ENCODE measurements at places on chromosomes 6 and 20. TPM values are rescaled to one million over a fixed set of nuclear protein-coding genes. Genes with fewer than 3 reads are reported as not detected.

- no peak for DNase-seq
Observed at GRCh38 chr20:23132293-23132929, 46.3 kb upstream of the CD93 start.

The LAMP5 gene
- 0.18 TPM for total RNA-seq

DNA sequence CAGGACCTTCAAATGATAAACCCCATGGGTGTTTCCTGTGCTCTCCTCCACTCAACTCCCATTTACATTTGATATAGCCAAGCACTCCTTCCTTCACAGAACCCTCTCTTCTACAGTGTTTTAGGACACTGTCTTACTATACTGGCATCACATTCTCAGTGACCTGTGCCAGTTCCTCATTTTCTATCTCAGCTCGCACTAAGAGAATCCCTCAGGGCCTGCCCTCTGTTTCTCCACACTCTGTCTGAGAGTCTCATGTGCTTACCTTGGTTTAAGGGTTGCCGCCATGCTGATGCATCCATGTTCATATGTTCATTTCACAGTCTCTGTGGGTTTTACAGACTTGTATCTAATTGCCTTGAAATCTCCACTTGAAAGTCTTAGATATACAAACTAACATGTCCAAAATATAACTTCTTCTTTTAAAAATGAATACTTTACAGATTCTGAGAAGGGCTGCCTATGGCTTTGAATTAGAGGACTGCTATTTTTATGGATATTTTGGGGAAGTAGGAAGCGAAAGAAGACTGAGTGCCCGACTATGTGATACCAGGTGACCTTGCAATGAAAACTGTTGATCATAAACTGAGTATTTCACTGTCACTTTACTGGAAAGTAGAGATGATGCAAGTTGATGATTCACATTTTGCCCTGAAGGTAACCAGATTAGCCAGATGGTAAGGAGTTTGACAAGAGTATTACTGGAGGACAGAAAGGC lies 153.1 kb upstream of the SIM1 start:
- DNase-seq: no peak

The EMILIN3 gene
- not detected for total RNA-seq

The WFDC10B gene
- not detected for total RNA-seq

DNA sequence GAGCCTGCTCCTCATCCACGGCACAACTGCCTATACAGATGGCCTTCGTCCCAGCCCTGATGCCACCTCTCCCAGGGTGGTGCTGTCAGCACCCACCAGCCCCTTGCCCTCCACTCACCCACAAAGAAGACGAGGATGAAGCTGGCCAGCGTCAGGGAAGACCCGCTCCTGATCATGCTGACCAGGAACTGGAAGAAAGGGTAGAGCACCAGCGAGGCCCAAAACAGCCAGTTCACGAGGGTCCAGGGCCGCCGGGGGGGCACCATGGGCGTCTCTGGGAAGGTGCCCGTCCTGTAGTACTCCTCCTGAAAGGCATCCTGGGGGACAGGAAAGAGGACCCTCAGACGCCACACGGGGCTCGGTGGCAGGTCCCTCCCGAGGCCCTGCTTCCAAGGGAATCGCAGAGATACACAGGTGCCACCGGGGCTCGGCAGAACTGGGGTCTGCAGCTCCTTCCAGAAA lies 134.5 kb downstream of the AGPAT4 start:
- no peak for DNase-seq

The PNPLA1 gene
- not detected for total RNA-seq

DNA sequence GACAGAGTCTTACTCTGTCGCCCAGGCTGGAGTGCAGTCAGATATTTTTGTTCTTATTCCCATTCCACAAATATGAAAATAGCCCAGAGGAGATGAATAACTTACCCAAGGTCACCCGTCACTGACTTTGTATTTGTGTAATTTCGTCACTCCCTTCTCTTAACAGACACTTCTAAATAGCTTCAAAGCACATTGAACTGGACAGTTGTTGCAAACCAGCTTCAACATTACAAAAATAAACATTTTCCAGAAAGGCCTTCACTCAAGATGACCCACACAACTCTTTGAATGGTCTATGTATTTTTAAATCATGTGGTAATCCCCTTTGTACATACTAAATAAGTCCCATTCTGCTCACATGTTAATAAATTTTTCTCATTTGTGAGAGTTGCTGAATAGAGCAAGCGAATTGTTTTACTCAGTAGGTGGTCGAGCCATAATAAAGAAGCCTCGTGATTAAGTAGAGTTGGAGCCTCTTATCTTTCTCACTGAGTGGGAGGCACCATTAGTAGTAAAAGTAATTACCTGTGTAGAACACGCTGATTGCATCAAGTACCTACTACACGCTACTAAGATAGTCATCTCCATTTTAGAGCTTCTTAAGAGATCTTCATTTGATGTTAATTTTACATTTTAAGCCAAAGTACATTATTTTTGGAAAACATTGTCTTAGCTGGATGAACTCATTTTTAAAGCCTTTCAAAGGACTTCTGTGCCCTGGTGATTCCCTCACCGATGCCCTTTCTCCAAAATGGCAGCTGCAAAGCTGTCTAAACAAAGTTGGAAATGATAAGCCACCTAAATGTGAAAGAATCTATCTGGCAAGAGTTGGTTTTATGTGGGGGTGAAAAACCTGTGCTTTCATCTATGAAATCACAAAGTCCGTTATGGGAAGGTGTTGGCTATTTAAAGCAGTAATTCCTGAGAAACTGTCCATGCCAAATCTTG lies 110.0 kb downstream of the TSHZ2 start:
- DNase-seq: no peak

DNA sequence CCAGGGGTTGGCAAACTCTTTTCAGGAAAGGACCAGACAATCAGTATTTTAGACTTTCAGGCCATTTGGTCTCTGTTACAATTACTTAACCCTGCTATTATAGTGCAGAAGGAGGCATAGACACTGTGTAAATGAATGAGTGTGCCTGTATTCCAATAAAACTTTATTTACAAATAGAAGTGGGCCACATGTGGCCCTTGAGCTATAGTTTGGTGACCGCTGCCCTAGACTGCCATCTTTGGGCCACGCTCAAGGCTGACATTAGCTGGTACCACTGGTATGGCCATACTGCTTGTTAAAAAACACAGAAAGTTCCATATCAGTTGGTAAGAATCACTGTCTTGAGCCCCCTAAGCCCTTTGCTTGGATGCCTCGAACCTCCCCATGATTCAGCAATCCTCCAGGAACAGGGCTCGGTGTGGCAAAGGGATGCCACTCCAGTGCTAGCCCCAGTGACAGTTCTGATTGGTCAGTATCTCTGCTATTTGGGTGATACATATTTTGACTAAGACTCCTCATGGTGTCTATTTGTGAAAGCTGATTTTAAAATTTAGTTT lies 23.3 kb upstream of the SNRNP48 start:
- no peak for DNase-seq

- no peak for DNase-seq
Observed at GRCh38 chr20:4084721-4085120, 69.4 kb upstream of the RNF24 start.

GRCh38 chr20:52983726-52984450 lies 11.7 kb downstream of the TSHZ2 start:
- no peak for DNase-seq

DNA sequence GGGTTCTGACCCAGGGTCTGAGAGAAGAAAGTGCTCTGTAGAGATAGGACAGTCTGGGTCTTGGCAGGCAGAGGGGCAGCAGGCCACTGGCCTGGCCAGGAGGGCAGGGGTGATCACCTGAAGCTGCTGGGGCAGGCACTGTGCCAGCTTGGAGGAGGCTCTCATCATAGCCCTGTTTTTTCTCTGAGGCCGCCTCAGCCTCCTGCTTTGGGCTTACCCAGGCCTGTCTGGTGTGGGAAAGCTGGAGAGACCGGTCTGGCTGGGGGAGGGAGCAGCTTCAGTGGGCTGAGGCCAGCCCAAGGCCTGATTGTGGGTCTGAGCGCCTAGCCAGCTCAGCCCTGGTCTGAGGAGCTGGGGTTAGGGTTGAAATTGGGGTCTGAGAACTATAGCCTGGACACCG lies 3.9 kb downstream of the LPIN3 start:
- DNase-seq: no peak

DNA sequence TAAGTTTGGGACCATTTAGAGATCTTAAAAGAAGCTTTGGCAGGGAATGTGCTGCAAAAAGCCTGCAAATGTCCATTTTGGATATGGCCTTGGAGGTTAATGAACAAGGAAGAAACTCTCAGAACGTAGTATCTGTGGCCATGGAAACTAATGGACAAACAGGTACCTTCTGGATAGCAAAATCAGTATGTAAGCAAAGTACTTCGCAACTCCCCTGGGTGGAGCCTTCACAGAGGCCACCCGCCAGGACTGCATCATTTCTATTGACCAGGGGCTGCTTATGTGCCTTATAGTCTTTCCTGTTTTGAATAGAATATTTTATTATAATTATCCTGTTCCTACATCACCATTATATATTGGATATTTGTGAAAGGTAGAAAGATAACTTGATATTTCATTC lies 510.8 kb upstream of the SYNCRIP start:
- no peak for DNase-seq

GRCh38 chr6:86789779-86790411 lies 147.4 kb upstream of the HTR1E start:
- no peak for DNase-seq

DNA sequence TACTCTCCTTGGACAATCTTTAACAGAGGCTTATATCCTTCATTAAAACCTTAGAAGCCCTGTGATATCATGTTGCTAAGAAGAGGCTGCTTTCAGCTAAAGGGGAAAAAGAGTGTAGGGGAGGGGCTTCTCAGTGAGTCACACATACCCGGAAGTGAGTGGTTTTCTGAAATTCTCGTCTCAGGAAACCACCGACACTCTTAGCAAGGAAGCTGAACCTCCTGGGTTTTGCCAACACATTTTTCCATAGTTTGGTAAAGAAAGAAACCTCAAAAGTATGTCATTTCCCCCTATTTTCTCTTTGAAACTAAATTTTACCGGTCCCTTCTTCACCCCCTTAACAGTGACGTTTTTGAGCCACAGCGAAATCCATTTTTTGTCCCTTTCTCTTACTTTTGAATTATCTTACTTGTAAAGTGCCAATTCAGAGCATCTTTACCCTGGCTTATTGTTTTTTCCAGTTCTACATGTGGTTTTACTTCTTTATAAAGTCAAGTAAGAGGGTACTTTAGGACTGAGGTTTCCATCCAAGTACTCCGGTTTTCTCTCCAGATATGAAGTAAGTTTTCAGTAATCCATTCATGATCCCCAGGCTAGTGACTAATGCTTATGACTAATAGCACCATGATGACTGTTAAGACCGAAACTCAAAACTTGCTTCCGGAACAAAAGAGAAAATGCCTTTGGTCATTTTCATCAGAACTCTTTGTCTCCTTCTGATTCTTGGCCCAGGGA lies 219.3 kb downstream of the ARHGAP18 start:
- DNase-seq: peak; percentile 97

DNA sequence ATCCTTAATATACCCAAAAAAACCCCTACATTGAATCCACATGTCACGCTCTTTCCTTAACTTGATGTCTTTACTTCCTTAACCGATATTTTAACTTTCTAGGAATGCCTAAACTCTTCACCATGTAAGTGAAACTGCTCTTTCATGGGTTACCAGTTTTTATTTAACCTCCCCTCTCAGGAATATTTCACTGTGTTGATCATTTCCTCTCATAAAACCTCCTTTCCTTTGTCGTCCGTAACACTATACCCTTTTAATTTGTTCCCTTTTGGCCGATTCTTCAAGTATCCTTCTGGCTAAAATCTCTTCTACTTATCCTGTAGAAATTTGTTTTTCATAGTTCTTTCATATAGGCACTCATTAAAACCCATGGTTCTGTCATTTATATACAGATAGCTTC lies 24.6 kb downstream of the SYCP2 start:
- DNase-seq: no peak

DNA sequence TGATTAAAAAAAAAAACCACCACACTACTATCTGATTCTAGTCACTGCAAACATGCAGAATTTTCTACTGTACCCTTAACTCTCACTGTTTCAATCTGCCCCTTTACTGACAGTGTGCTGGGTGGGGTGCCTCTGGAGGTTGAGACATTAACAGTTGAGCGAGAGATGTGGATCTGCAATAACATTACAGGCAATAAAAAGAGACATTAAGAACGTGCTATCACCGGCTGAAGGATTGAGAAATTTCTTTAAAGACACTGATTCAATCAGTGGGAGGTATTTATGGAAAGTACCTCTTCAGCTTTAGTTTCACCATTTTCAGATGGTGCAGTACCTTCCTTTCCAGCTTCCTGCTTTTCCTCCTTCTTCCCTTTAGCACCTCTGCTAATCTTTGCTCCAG lies 32.5 kb downstream of the HMGN3 start:
- DNase-seq: no peak

GRCh38 chr6:36493319-36493718 lies 50.5 kb downstream of the KCTD20 start:
- no peak for DNase-seq

The RNF144B gene
- 1.2 TPM for total RNA-seq

DNA sequence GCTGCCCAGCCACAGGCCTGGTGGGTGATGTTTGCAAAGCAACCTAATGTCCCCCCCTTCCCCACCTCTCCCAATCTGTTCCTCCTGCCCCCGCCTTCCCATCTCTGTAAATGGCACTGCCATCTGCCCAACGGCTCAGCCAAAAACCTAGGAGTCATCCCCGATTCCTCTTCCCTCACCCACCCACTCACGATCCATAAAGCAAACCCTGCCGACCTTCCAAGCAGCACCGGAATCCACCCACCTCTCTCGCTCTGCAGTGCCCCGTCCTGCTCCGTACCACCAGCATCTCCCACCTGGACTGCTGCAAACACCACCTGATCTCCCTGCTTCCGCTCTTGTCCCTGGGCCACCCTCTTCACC lies 37.6 kb downstream of the SULF2 start:
- no peak for DNase-seq

GRCh38 chr6:158337332-158337731 lies 25.1 kb downstream of the TULP4 start:
- DNase-seq: no peak

The LHFPL5 gene
- total RNA-seq: not detected

GRCh38 chr6:119880840-119881239 lies 531.3 kb upstream of the MAN1A1 start:
- no peak for DNase-seq
